Neural crest cell (in vitro differentiated cells): ENCODE measurements at places on chromosomes 12 and 14.

- H3K27ac ChIP-seq = no peak overlapping the region
- H3K4me1 ChIP-seq = no peaks in the 10 kb centered on the region
- peaks cover 4% of the 10 kb centered on the region for H3K27me3 ChIP-seq
- no peaks in the 10 kb centered on the region for H3K36me3 ChIP-seq
- DNase-seq = no peak
Observed at GRCh38 chr14:94307410-94307992, 14.4 kb upstream of the SERPINA10 start.

GRCh38 chr14:33979613-33980276 lies 28.9 kb upstream of the EGLN3 start:
- peak overlapping the region; percentile 84 for H3K27ac ChIP-seq
- DNase-seq = no peak
- no peak overlapping the region for H3K4me3 ChIP-seq
- no peaks in the 10 kb centered on the region for H3K36me3 ChIP-seq

DNA sequence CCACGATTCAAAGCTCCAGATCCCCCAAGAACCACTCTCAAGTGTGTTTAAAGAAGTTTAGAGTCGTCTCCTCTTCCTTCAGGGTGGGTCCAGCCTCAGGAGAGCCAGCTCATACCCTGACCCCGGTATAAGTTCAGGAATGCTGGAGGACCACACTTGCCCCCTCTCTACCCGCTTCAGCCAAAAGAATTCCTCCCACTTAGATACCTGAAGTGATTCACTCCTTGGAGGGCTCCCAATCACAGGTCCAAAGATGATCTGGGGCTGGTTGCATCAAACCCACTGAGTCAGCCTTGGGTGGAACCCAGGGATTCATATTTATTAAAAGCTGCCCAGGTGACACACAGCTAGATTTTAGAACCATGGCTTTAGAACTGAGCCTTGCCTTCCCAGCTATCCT lies 133.5 kb upstream of the PARP11 start:
- H3K27me3 ChIP-seq = no peaks in the 10 kb centered on the region
- H3K4me1 ChIP-seq = peaks cover 3% of the 10 kb centered on the region
- no peak overlapping the region for H3K4me3 ChIP-seq
- no peak overlapping the region for H3K27ac ChIP-seq
- DNase-seq = no peak
- no peaks in the 10 kb centered on the region for H3K36me3 ChIP-seq

DNA sequence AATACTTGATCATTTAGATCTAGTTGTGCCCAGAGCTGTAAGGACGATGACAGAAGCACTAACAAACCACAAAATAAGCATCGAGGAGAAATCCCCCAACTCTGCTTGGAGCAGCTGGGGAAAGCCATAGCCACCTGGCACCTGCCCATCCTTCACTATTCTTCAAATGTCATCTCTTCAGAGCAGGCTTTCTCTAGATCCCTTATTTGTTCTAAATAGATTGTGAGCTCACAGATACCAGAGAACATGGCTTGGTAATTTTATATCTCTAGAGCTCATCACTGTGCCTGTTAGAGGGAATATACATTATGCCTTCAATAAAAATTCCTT lies 50.9 kb downstream of the GRIP1 start:
- H3K27me3 ChIP-seq = no peaks in the 10 kb centered on the region
- H3K27ac ChIP-seq = no peak overlapping the region
- no peaks in the 10 kb centered on the region for H3K4me1 ChIP-seq
- no peaks in the 10 kb centered on the region for H3K36me3 ChIP-seq
- no peak for DNase-seq

DNA sequence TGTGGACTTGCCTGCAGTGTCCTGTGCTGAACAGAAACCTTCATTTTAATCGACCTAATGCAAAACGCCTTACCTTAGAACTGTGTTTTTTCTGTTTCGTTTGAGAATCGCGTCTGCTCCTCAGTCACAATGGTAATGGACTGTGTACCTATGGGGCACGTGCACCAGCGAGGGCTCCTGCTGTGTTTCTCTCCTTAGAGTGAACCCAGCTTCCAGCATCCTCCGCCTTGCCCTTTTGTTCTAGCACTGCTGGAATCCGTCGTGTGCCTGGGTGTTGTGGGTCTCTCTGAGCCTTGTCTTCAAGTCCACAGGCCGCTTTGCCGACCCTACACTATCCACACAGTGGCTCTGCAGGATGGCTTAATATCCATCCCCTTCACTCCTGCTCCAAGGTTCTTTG lies 3.6 kb downstream of the AMN start:
- no peak for DNase-seq
- H3K36me3 ChIP-seq = no peaks in the 10 kb centered on the region
- peaks cover 6% of the 10 kb centered on the region for H3K4me1 ChIP-seq

- no peak overlapping the region for H3K4me3 ChIP-seq
- H3K36me3 ChIP-seq = peaks cover 23% of the 10 kb centered on the region
- H3K27me3 ChIP-seq = no peaks in the 10 kb centered on the region
- H3K4me1 ChIP-seq = peaks cover 4% of the 10 kb centered on the region
- DNase-seq = no peak
- no peak overlapping the region for H3K27ac ChIP-seq
Observed at GRCh38 chr14:66709291-66709690, 201.3 kb downstream of the GPHN start.

GRCh38 chr14:21037156-21037555 lies 2.5 kb upstream of the RNASE13 start:
- DNase-seq = no peak
- H3K4me3 ChIP-seq = no peak overlapping the region
- H3K36me3 ChIP-seq = no peaks in the 10 kb centered on the region
- H3K27me3 ChIP-seq = peaks cover 2% of the 10 kb centered on the region
- H3K27ac ChIP-seq = no peak overlapping the region

GRCh38 chr12:10088955-10089900 lies 9.6 kb downstream of the CLEC1A start:
- no peaks in the 10 kb centered on the region for H3K4me1 ChIP-seq
- no peak for DNase-seq
- no peak overlapping the region for H3K27ac ChIP-seq
- no peaks in the 10 kb centered on the region for H3K27me3 ChIP-seq

GRCh38 chr14:24093901-24094840 lies at the start of gene PCK2:
Gene PCK2, plus strand, starts transcription at chr14:24094311. Its CDS starts 95 bp downstream, at chr14:24094406.
- DNase-seq = peak; percentile 71
- no peaks in the 10 kb centered on the region for H3K36me3 ChIP-seq
- peaks cover 38% of the 10 kb centered on the region for H3K4me1 ChIP-seq
- H3K4me3 ChIP-seq = peak within 1 kb of the TSS; percentile 94

- H3K27ac ChIP-seq = no peak overlapping the region
- no peaks in the 10 kb centered on the region for H3K36me3 ChIP-seq
- no peak overlapping the region for H3K4me3 ChIP-seq
- peaks cover 35% of the 10 kb centered on the region for H3K27me3 ChIP-seq
- no peaks in the 10 kb centered on the region for H3K4me1 ChIP-seq
Observed at GRCh38 chr14:88975043-88975830, 150.8 kb downstream of the TTC8 start.

GRCh38 chr14:61203081-61203753 lies 77.9 kb downstream of the TMEM30B start:
- no peaks in the 10 kb centered on the region for H3K4me1 ChIP-seq
- no peaks in the 10 kb centered on the region for H3K36me3 ChIP-seq
- DNase-seq = no peak
- H3K27me3 ChIP-seq = peaks cover 8% of the 10 kb centered on the region
- H3K4me3 ChIP-seq = no peak overlapping the region
- H3K27ac ChIP-seq = no peak overlapping the region

- no peak overlapping the region for H3K27ac ChIP-seq
- peaks cover 34% of the 10 kb centered on the region for H3K27me3 ChIP-seq
- H3K4me1 ChIP-seq = peaks cover 31% of the 10 kb centered on the region
Observed at GRCh38 chr12:124317400-124317799, 22.5 kb downstream of the RFLNA start.

DNA sequence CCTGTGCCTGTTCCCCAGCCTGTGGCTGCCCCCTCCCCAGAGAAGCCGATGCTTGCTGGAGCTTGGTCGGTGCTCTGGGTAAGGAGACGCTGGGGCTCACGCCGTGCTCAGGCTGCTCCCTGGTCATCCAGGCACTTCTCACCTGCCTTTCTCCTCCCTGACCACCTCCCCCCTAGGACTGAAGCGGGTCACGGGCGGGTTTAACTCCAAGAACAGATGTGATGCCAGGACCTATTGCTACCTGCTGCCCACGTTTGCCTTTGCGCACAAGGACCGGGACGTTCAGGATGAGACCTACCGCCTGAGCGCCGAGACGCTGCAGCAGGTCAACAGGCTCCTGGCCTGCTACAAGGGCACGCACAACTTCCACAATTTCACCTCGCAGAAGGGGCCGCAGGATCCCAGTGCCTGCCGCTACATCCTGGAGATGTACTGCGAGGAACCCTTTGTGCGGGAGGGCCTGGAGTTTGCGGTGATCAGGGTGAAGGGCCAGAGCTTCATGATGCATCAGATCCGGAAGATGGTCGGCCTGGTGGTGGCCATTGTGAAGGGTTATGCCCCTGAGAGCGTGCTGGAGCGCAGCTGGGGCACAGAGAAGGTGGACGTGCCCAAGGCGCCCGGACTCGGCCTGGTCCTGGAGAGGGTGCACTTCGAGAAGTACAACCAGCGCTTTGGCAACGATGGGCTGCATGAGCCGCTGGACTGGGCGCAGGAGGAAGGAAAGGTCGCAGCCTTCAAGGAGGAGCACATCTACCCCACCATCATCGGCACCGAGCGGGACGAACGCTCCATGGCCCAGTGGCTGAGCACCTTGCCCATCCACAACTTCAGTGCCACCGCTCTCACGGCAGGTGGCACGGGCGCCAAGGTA lies 8.4 kb upstream of the EP400 start:
- H3K4me1 ChIP-seq = no peaks in the 10 kb centered on the region
- DNase-seq = no peak
- H3K27ac ChIP-seq = peak overlapping the region; percentile 27
- H3K27me3 ChIP-seq = no peaks in the 10 kb centered on the region
- peaks cover 16% of the 10 kb centered on the region for H3K36me3 ChIP-seq
